ENCODE measurements at places on chromosomes 6 and 20. TPM values are rescaled to one million over a fixed set of nuclear protein-coding genes. Genes with fewer than 3 reads are reported as not detected.

The SNPH gene
- 12.0 TPM for total RNA-seq

GRCh38 chr6:37516076-37516919 is 16.6 kb upstream of the CCDC167 start:
- DNase-seq, result peak; percentile 73

GRCh38 chr20:61437280-61438206 is 185.5 kb downstream of the CDH4 start:
- no peak for DNase-seq

DNA sequence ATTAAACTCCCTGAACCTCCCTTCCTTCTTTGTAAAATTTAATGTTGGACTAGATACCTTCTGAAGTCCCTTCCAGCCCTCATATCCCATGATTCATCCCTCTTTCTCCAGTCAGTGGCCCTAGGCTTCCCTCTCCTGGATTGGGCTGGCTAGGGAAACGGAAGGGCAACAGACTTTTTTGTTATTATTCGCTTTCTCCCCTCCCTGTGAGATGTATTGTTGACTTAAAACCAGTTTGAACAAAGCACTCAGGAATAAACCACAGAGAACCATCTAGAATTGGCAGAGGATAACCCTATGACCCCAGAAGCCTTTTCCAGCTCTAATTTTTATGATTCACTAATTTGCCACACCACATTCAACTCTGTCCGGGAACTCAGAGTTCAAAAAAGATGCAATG is 239.7 kb upstream of the SUPT3H start:
- DNase-seq, result no peak

DNA sequence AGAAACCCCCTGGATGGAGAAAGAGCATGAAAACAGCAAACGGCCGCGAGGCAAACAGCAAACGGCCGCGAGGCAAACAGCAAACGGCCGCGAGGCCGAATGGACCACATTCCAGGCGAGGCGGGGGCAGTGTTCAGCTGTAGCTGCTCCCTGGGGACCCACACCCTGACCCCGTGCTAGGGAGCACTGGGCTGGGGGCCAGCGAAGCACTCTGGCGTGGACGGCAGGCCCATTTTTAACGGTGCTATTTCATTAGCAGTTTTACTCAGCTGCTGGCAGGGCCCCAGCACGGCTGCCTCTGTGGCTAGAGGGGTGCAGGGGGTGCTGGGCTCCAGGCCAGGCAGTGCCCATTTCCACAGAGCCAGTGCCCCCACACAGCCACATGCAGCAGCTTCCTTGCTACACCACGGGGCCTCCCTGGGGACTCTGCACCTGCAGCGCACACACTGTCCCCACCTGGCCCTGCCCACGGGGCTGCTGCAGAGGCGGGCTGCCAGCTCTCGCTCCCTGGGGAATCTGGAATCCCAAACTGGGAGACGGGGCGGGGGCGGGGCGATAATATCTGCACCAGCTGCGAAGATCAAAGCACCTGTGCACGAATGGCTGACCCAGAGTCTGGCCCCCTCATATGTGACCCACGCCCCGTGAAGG is 35.6 kb upstream of the SLCO4A1 start:
- DNase-seq, result no peak

DNA sequence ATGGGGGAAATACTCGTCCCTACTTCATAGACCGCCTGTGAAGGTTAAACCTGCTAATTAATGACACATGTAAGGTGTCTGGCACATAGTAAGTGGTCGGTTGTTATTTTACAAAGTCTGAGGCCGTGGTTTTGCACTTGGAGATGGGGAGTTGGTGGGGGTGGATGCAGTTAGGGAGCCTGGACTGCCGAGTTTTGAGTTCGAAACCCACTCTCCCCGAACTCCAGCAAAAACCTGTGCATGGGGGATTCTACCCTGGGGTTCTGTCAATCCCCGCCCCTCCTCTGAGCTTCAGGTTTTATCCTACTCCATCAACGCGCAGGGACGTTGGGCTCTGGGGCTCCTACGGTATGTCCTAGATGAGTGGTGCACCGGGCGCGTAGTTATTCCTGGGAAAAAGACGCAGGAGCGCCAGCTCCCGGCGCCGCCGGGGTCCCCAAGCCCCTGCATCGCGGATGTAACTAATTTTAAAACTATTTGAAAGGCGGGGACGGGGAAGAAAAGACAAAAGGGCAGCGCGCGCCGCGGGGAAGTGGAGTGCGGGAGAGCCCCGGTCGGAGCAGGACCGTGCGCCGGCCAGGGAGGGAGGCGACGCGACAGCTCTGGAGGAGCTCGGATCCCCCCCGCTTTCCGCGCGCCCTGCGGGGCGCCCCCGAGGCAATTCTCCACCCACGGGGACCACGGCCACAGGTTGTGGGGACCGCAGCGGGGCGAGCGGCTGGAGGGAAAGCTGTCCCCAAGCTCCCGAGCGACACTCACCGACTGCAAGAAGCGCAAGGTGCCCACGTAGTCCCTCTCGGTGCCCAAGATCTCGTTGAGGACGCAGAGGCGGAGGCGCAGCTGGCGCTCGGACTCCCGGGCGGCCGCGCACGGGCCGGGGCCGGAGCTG is 672 bp downstream of the PREX1 start:
- DNase-seq, result no peak

Data from chondrocyte (in vitro differentiated cells).